ENCODE measurements at places on chromosomes 2 and 18.

- DNase-seq, result no peak
Measured at GRCh38 chr2:30341500-30342267, 105.4 kb upstream of the LCLAT1 start.

GRCh38 chr2:204835786-204836185 lies 290.5 kb downstream of the PARD3B start:
- no peak for DNase-seq

GRCh38 chr2:20104900-20105545 lies 53.6 kb upstream of the LAPTM4A start:
- DNase-seq, result no peak

- DNase-seq, result no peak
Measured at GRCh38 chr2:211860224-211860623, 678.4 kb downstream of the ERBB4 start.

DNA sequence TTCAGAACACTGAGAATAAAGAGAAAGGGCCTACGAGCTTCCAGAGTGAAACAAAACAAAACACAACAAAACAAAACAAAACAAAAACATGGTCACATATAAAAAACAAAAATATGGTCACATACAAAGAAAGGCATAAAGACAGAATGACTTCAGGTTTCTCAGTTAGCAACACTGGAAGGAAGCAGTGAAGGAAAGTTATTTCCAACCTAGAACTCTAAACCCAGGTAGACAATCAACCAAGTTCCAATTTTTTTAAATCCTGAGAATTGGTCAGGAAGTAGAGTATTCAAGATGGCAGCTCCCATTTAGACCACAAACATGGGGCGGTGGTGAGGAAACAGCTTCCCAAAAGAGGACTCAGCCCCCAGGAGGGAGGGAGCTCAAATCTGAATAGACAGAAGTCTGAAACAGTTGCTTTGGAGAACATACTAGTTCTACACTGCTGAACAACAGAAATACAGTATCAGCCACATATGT lies 9.1 kb downstream of the DRC1 start:
- DNase-seq, result no peak

GRCh38 chr18:45386041-45386655 lies 229.1 kb upstream of the SLC14A2 start:
- DNase-seq, result no peak

DNA sequence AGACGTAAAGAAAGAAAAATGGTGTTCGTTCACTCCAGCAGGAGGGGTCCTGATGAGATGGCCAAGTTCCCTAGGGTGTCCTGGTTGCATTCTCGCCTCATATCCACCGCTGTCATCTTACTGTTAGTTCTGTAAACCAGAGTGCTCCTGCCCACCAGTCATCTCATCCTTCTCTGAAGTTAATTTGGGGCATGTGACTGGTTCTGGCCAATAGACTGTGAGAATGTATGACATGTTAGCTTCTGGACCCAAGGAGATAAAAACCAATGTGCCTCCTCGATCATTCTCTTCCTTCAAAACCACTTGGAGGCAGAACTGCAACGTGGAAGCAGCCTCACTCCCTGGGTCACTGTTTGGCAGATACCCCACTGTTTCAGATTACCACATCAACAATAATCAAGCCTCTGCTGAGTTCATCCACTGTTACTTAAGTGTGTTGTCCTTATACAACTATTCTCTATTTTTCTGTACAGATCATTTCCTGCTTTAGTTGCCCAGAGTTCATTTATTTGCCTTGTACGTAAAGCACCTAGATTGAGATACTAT lies 759.1 kb downstream of the TSN start:
- no peak for DNase-seq

GRCh38 chr18:3993941-3994687 lies 461.0 kb downstream of the DLGAP1 start:
- DNase-seq, result no peak

- peak; percentile 93 for DNase-seq
Measured at GRCh38 chr2:95402370-95403203, at the start of gene FAHD2A. FAHD2A (plus strand) TSS chr2:95402708; CDS start chr2:95405559, 2,851 bp downstream.

- no peak for DNase-seq
Measured at GRCh38 chr18:25229081-25229480, 122.9 kb downstream of the ZNF521 start.

GRCh38 chr18:54023471-54023870 lies 201.0 kb downstream of the MBD2 start:
- no peak for DNase-seq

- DNase-seq, result peak; percentile 82
Measured at GRCh38 chr2:32277674-32278477, at the start of gene YIPF4. YIPF4 (plus strand) TSS chr2:32277904; CDS start chr2:32278156, 252 bp downstream.

GRCh38 chr2:83015035-83015715 lies 1443.9 kb downstream of the SUCLG1 start:
- no peak for DNase-seq

- no peak for DNase-seq
Measured at GRCh38 chr2:168210895-168211570, 36.4 kb downstream of the STK39 start.

- DNase-seq, result no peak
Measured at GRCh38 chr2:61792355-61792890, 61.4 kb downstream of the FAM161A start.

GRCh38 chr2:64214281-64215115 lies 70.3 kb upstream of the PELI1 start:
- DNase-seq, result no peak

DNA sequence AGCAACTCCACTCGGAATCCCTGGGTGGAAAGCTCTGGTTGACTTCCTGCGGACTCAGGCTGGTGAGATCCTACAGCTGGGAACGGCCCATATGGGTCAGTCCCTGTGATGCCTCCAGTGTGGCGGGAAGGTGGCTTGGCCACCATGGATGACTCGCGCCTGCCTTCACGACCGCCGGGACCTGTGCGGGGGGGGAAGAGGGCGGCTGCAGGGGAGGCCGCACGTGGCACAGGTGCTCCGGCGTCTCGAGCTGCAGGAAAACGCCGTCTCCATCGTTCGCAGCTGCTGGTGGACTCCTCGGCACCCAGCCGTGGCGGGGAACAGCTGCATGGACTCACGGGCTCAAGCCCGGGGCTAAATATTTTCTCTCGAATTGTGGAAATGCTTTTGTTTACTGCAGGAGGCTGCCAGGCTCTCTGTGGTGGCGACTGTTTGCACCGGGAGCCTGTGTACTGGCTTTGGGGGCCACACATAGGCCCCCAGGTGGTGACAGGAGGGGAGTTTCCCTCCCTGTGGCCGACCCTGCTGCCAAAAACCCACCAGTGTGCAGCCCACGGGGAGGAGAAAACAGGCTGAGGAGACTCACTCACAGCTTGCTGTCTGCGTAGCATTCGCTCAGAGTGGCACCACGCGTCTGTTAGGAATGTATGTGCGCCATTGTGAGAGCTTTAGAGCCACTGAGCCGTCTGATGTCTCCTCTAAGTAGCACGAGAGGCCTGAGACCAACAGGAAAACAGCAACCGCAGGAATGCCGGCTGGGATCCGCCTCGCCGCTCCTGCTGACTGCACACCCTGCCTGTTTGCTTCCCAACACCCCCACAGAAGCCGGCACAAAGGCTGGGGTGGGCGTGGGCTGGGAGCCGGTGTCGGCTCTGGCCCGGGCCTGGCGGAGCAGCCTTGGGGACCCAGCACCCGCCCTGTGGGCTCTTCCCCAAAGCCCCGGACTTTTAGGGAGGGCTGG lies 89.2 kb downstream of the NFATC1 start:
- no peak for DNase-seq

DNA sequence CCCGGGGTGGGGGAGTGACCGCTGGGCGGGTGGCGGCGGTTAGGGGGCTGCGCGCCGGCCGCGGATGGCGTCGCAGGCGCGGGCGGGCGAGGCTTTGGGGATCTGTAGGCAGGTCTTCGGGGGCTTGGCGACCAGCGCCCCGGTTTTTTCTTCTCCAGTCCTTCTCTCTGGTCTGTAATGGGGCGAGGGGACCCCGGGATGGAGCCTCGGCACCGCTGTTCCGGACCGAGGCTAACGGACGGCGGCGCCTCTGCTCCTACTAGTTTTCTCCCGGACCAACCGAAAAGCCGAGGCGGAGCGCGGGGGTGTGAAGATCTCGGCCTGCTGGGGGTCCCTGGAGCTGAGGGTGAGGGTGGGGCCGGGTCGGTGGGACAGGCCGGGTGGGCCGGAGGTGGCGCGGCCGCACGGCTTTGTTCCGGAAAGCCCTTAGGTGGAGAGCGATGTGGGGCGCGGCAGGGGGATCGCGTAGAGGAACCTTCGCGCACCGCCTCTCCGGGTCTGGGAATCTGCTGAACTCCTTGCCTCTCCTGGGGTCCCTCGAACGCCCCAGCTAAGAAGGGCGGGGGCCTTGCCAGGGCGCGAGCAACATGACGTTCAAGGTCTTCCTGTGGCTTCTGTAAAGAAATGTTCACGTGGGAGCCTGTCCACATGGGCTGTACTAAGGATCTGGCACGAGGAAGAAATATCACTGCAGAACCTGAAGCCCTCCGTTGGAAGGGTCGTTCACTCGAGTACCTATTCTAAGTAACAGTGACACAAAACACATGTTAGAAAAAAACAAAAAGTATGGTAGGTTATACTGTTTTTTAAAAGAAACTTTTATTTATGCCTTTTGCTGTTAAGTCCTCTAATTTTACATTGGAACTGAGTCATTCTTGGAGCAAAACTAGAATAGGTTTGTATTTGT lies 861 bp downstream of the SLC39A10 start:
- DNase-seq, result peak; percentile 58

- DNase-seq, result no peak
Measured at GRCh38 chr2:128591861-128592822, 273.5 kb upstream of the HS6ST1 start.

- peak; percentile 54 for DNase-seq
Measured at GRCh38 chr2:160406591-160407392, 86.8 kb downstream of the RBMS1 start.

GRCh38 chr2:188787021-188787657 lies 187.0 kb upstream of the COL3A1 start:
- no peak for DNase-seq

DNA sequence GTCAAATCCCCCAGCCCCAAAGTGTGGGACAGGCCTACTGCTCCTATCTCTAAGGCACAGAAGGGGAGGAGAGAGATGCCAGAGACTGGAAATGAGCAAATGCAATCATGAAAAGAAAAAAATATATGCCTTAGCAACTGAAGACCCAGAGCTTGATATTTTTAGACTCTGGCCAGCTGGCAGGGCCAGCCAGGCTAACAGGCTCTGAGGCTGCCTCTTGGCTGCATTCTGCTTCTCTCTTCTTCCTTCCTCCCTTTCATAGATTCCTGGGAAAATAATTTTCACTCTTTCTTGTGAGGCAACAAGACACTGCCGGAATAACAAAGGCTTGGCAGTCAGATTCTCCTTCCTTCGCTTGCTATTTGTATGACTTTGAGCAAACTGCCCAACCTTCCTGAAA lies 209.1 kb downstream of the RAD51AP2 start:
- DNase-seq, result no peak

DNA sequence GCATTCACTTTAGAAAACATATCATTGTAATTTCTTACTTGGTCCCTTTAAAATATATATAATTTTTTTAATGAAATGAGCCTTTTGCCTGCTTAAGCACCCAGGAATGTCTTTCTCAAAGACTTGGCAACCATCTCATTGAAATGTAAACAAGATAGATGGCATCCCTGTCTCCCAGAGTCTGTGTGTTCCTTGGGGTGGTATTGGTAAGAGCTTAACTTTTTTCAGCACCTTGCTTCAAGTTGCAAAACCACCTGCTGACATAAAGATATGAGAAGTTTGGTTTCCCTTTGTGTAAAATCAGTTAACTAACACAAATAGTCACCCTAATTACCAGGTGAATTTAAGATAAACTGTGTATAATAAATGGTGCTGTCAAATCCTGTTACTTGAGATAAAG lies 266.9 kb downstream of the DSC3 start:
- DNase-seq, result no peak

All from activated T-cell treated with anti-CD3 and anti-CD28 coated beads for 48 hours (primary cell).